ENCODE measurements at places on chromosomes 6 and 20.

GRCh38 chr6:105041880-105042279 lies 85.0 kb downstream of the LIN28B start:
- no peak for DNase-seq

DNA sequence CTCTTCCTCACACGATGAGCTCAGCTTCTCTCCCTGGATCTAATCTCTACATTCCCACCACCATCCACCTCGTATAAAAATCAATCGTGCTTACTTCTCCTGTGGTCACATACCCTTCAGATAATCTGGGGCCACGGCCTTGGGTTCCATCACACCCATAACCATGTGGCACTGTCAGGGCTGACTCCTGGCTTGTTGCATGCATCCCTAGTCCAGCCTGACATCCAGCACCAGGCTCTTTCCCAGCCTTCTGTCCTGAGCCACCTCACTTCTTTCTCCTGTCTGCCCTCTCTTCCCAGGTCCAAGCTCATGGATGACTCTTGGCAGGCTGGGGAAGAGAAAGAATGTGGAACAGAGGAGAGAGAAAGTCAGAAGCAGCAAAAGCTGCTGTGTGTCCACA lies 199.8 kb downstream of the BACH2 start:
- no peak for DNase-seq

GRCh38 chr20:19765266-19765665 lies 7.2 kb downstream of the RIN2 start:
- no peak for DNase-seq

DNA sequence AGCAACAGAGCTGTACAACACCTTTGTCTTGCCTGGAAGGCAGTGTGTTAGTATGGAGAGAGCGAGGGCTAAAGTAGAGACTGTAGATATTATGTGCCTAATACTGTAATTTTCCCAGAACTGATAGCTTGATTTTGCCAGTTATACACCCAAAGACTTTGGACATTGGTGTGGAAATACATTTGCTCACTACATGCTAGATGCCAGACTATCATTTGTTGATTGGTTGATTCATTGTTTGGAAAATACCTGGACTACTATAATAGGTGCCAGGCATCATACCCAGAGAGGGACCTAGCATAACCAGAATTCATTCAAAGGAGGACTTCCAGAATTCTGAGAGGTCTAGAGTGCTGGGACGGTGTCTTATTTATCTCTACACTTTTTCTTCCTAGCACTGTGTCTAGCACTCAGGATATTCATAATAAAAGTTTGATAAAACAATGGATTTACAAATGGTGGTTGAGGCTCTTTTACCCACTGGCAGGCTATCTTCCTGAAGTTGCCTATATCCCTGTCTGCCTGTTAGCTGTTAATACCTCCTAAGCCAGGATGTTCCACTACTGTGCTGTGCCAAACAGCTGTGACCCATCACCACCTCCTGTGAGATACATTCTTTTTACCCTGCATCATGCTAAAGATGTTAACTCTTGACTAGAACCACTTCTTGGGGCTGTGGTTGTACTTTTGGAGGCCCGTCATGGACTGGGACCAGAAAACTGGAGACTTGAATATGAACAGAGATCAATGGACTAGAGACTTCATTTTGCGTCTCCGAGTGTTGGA lies 72.2 kb upstream of the FUCA2 start:
- peak; percentile 92 for DNase-seq

GRCh38 chr20:50848341-50848808 lies 53.5 kb downstream of the BCAS4 start:
- DNase-seq, result peak; percentile 40

DNA sequence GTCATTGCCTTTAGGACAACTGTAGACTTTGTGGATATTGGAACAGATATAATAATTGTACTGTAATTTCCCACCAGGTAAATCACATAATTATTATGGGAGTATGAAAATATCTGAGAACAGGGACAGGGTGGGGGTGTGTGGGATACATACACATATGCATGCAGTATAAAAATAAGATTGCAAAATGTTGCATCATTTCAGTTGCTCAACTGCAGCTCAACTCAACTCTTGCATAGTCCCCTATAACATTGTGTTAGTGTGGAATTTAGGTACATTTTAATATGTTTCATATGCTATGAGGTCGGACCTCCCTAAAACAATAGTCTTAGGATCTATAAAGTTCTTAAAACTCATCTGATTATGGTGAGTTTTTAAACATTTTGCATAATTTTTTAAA lies 275.0 kb upstream of the FLRT3 start:
- peak; percentile 52 for DNase-seq

GRCh38 chr6:168100803-168101589 lies 22.0 kb upstream of the FRMD1 start:
- DNase-seq, result no peak

GRCh38 chr20:56872620-56873458 lies 243.7 kb downstream of the TFAP2C start:
- no peak for DNase-seq

GRCh38 chr20:14544688-14545087 lies 207.3 kb upstream of the FLRT3 start:
- DNase-seq, result no peak
